Astrocyte of the cerebellum (primary cell): ENCODE measurements at places on chromosomes 1 and 21.

DNA sequence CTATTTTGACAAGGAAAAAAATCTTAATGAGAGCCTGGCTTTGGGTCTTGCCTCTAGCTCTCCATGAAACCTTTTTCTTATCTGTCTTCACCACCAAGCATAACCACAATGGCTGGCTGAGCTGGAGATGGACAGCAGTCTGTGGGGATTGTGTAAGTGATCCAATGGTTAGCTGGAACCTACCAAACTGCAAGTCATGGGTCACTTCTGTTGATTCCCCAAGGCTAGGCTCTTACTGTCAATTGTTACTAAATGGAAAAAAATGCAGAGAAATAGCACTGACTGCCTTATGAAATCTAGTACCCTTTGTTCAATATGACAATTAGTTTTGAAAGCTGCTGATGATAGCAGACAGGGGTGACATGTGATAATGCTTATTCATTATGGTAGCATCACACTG lies 359.0 kb downstream of the ST6GALNAC3 start:
- no peak for DNase-seq

GRCh38 chr1:164702216-164702615 lies 143.2 kb downstream of the PBX1 start:
- DNase-seq, result no peak

DNA sequence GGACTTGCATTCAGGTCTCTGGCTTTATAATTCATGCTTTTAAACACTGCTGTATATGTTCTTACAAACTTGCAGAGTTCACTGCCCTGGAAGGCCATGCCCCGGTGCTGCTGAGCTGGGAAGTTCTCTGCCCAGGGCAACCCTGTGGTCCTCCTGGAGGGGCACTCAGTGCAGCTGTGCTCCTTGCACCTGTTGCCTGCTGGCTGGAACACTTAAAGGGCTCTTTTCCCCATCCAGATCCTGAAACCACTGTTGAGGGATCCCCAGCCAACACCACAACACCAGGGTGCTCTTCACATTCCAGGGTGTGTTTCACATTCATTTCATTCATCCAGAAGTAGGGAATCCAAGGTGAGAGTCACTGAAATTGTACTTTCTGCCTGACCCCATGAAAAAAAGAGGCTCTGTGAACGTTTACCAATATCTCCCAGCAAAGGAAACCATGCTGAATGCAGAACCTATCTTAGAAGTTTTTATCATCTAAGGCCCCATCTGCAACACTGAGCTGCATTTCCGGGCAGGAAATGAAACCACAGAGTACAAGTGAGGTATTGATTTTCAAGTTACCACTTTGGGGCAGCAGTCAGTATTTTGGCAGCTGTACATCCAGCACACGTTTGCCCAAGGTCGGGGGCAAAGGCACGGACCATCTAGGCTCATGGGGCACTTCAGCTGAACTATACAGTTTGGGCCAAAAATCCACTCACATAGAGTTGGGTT lies 16.4 kb upstream of the KIAA0040 start:
- no peak for DNase-seq

DNA sequence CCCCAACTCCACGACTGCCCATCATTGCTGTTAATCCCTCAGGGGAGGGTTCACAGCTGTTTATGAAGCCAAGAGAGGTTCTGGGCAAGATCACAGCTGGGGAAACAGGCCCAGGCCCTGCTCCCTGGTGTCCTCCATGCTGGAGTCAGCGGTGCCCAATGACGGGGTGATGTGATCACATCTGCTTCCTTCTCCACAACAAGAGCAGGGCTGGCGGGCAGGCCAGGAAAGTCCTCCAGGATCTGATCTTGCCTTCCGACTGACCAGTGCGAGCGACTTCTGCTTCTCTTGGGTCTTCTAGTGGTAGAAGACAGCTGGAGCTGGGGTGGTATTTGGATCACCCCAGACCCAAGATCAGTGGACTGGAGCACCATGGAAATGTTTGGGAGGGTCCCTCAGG lies 951 bp upstream of the LINGO4 start:
- no peak for DNase-seq

DNA sequence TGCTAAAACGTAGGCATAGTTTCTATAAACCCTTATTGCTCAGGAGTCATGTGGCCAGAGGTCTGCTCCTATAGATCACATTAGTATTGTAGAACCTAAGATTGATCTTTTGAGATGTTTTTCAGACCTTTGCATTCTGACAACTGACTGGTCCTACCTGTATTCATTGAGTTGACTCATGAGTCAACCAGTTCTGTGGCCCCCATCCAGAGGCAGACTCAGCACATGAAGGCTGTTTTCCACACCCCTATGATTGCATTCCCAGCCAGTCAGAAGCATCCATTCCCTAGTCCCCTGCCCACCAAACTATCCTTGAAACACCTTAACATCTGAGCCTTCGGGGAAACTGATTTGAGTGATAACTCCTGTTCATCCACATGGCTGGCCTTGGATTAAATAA lies 451.7 kb downstream of the SIPA1L2 start:
- no peak for DNase-seq
